T-helper 1 cell (primary cell): ENCODE measurements at places on chromosomes 4 and X.

DNA sequence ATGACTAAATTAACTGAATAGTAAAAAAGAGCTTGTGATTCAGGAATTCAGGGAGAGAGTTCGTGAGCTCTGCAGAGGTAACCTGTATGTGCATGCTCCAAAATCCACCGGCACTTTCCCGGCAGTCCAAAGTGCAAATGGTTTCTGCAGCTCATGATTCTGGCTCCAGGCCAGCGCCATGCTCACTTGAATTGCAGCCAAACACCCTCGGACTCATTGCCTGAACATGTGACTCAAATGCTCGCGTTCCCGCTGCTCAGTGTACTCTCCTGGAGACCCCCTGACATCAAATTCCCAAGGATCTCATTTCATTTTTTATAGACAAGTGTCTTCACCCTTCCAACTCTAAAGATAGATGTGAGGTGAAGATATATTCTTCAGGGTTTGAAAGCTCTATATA is 44.1 kb upstream of the SH3RF1 start:
- DNase-seq, result no peak

DNA sequence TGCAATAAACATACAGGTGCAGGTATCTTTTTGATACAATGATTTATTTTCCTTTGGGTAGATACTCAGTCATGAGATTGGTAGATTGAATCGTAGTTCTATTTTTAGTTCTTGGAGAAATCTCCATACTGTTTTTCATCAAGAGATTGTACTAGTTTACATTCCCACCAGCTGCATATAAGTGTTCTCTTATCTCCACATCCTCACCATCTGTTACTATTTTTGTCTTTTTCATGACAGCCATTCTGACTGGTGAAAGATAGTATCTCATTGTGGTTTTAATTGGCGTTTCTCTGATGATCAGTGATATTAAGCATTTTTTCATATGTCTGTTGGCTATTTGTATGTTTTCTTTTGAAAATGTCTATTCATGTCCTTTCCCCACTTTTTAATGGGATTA is 202.2 kb downstream of the RAPGEF2 start:
- no peak for DNase-seq

DNA sequence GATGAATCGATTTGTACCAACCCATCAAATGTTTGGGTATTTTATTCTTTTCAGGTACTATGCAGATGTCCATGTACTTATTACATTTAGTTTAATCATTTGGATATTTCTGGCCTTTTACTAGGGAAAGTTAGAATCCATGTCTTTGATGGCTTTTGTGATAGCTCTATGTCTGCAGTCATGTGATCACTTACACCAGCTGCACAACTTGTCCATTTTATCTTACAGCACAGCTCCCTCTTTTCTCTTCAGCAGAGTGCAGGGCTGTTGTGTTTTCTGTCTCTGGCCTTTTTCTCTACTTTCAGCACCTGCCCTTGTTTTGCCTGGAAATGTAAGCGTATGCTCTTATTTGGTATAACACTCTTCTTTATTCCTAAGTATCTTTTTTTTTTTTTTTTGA is 30.6 kb downstream of the WWC2 start:
- DNase-seq, result no peak

- no peak for DNase-seq
These were observed 263.1 kb downstream of the SPRY1 start for GRCh38 chr4:123659730-123660129.

DNA sequence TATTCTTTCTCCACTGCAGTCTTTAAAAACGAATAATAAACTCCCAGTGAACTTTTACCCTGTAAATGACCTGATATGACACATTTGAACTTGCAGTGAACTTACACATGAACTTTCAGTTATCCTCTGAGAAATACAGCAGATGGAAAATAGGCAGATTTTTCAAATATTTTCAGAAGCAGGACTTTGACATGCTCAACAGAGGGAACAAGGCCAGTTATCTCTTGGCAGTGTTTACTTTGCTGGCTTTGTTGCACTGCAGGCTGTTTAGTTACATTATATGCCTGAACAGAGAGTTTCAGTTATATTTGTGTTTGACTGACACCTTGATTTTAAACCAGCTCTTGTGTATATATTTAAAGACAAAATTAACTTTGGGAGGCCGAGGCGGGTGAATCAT is 47.6 kb upstream of the FGG start:
- no peak for DNase-seq

- DNase-seq, result no peak
These were observed 93.5 kb downstream of the SEL1L3 start for GRCh38 chr4:25769251-25769650.

DNA sequence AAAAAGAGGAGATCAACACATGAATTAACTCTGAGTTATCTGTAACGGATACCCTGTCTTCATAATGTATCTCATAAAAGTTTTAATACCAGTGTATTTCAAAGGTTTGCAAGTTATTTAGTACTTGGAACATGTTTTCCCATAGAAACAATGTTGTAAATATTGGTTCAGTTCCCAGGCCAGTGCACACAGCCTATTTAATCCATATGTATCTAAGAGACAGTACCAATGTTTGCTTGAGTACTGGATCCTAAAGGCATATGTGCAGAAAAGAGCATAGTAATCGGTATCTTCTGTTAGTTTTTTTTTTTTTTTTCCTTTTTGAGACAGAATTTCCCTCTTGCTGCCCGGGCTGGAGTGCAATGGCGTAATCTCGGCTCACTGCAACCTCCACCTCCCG is 46.1 kb downstream of the SLIT2 start:
- DNase-seq, result no peak

- no peak for DNase-seq
These were observed 48.3 kb downstream of the SNX25 start for GRCh38 chr4:185257694-185258093.

GRCh38 chrX:13346646-13347045 is 26.8 kb upstream of the ATXN3L start:
- no peak for DNase-seq

DNA sequence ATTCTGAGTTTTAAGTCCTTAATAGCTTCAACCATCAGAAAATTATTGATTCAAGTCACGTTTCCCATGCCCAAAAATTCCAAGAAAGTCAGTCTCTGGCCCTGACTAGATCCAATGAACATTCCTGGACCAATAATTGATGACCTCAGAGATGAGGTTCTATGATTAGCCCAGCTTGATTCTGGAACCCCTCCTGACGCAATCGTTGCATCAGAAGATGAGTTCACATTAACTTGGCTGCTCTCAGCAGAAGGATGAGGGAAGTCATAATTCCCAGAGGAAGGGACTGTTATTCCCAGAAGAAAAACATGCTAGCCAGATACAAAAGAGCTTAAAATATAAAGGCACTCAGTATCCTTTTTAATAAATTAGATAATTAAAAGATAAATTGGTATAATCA is 34.3 kb upstream of the CPEB2 start:
- DNase-seq, result no peak

DNA sequence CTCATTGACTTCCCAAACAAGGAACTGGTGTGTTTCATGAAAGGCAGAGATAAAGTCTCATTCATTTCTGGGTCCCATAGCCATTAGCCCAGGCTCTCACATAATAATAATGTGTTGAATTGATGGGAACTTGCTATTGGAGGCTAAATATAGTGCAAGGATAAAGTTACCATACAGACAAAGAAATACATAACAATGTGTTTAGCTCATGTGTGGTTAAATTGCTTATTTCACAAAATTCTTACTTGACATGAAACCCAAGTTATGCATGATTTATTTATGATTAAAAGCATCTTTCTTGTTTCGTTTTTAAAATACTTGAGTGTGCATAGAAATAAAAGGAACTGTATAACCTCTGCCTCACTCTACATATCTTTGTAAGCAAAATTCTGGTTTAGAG is 37.3 kb upstream of the LPAR4 start:
- no peak for DNase-seq

- DNase-seq, result no peak
These were observed 15.8 kb upstream of the GRSF1 start for GRCh38 chr4:70855464-70855863.

DNA sequence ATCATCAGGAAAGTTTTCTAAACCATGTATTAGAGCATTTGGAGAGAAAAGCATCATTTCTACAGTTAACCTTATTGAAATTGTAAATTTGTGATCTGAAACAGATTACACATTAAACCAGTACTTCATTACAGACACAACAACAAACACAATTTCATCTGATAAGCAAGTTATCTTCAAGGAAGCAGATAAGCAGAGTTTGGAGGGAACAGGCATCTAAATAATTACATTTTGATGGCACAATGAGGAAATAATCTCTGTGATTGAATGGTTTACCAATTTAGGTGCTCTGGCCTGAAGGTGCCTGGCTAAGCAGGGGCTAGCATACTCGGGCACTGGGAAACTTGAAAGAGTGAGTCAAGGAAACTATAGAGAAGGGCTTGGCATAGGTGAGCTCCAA is 619.8 kb downstream of the PACRGL start:
- no peak for DNase-seq

- no peak for DNase-seq
These were observed 267.8 kb upstream of the ANKRD50 start for GRCh38 chr4:124980276-124980752.

GRCh38 chr4:28391877-28392276 is 1531.2 kb downstream of the STIM2 start:
- DNase-seq, result no peak

GRCh38 chr4:2832309-2832980 is 11.2 kb upstream of the ADD1 start:
- no peak for DNase-seq
